ENCODE measurements at places on chromosomes 6 and 20.

DNA sequence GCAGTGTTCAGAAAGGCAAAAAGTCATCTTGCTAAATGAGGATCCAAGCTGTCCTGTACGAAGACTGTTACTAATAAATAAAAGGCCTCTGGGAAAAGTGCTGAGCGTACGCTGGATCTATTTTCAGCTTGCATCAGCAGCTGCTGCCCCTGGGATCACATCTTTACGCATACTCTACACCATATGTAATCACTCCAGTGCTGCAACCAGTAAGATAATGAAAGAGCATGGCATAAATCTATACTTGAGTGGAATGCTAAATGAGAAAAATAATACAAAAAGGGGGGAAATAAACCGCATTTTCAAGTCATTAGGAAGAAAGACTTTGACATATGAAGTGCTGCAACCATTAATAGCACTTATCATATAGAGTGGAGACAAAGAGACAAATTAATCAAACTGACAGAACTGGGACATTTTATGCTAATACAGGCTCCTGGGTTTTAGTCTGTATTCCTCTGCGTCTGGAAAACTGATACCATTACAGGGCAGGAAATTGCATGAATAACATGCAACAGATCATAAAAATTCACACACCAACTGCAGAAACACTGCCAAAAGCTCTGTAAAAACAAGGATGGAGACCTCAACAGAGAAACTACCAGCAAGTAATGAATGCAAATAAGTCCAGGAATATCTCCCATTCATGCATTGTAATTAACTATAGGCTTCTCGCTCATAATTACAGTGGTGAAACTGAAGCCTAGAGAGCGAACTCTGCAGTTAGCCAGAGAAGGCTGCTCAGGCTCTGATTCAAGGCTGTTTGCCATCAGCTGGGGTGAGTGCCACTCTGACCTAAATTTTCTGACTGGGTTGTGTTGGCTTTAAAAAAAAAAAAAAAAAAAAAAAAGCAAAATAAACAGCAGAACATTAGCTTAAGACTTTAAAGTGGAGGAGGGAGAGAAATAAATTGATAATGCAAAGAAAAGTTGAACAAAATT, 83.8 kb downstream of the GJA10 start:
- no peak for DNase-seq

DNA sequence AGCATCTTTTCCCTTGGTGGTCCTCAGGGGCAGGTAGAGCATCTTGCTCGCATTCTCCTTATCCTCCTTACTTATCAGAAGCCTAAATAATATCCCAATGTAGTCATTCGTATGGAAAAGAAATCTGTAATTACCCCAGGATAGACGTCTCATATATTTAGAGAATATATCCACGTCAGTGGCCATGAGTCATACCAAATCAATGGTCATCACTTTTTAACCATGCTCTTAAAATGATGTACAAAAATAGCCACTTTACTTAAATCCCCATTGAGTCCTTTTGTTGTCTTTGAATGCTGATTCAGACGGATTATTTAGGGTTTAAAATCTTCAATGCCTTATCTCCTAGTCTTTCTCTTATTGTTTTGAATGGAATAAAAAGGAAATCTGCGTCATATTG, 231.7 kb upstream of the STXBP5 start:
- DNase-seq: no peak

DNA sequence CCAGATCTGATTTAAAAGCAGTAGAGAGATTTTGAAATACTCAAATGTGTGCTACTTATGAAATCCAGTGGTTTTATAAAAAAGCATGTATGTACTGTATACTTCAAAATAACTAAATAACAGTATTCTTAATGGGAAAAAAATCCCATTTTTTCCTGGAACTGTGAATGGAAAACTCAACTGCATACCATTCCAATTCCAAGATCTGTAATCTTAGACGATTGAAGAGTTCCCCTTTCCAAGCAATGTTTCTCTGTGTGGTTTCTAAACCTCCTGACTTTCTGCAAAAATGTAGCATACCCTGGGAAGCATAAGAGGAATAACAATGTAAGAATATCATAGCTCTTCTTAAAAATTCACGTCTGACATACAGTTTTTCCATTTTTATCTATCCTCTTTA, 40.3 kb upstream of the HIVEP2 start:
- DNase-seq: no peak

DNA sequence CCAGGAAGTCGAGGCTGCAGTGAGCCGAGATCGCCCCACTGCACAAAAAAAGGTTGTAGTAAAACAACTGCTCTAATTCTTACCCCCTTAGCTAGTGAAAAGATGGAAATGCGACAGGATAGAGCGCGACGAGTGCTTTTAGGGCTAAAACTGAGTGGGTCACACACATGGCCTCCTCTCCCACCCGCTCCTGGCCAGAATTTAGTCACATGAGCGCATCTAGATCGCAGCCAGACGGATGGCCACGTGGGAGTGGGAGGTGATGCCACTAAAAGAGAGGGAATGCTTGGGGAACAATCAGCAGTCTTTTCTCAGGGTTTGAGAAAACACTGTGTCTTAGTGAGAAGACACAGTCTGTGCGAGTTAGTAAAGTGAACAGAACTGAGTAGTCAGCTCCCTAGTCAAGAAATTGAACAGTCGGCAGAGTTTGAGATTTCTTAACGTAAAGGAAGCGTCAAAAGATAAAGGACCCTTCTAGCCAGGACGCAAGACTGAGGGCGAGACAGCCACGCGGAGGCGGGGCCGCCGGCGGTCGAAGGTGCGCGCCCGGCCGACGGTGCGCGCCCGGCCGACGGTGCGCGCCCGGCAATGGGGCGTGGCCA, 664 bp upstream of the ACTR5 start:
- DNase-seq: no peak

DNA sequence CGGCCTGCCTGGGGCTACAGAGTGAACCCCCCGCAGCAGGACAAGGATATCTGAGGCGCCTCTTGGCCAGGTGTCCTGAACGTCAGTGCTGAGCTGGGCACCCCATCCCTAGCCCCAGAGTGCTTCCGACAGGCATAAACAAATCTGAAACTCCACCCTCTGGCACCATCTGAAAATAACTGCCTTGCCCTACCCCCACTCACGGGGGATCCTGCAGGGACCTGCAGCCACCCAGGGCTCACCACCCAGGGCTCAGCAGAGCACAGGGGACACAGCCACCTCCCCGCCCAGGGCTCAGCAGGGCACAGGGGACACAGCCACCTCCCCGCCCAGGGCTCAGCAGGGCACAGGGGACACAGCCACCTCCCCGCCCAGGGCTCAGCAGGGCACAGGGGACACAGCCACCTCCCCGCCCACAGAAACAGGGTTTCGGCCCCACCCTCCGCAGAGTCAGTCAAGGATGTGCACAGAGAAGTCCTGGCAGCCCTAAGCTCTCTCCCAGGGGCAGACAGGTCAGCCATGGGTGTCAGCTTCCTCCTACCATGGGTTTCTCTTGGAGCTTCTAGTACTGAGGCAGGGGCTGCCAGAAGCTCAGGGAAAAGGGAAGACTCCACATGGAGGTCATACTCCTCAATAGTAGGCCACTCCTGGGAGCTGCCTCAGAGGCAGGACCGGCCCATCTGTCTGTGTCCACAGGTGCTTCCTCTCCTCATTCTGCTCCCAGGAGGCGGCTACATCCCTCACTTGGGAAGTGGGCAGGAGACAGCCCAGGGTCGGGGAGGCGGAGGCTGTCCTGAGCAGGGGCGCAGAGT, 4.6 kb downstream of the UCKL1 start:
- DNase-seq: no peak

GRCh38 chr6:131828080-131828479, 20.3 kb downstream of the ENPP1 start:
- no peak for DNase-seq

- peak; percentile 41 for DNase-seq
Observed at GRCh38 chr6:33621711-33622388, 728 bp downstream of the ITPR3 start.

DNA sequence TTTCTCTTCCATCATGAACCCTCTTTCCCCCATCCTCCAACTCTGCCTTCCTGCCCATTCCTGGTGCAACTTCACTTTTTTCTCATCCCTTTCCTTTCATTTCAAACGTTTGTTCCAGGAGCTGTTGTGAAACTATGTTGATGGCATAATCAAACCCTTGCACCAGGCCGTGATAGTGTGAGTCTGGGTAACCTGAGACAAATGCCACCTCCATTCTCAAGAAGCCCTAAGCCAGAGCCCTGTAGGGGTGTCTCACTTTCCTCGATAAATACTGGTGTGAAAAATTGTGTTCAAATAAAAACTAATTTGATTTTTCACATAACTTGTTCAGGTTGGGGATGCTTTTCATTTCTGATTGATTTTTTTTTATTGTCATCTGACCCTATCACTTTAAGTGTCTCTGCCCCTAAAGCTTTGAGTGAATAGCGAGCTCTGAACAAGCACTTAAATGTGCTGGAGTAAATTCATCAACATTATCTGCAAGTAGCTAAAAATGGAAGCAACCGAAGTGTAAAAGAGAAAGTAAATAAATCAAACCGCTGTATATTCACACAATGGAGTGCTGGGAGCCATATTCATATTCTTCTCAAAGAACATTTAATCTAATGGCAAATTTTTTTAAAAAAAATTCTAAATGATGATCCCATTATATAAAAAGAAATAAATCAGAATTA, 303.1 kb upstream of the CDYL start:
- DNase-seq: no peak

GRCh38 chr6:70839286-70840266, 117.3 kb downstream of the B3GAT2 start:
- no peak for DNase-seq
